Adrenal gland (tissue), 19 donors: ENCODE measurements at places on chromosomes 13 and 19. TPM values are rescaled to one million over a fixed set of nuclear protein-coding genes. Genes with fewer than 3 reads are reported as not detected.

GRCh38 chr13:103104340-103104739, 38.1 kb upstream of the SLC10A2 start:
- H3K4me3 ChIP-seq, result no peak overlapping the region
- H3K27ac ChIP-seq, result no peak overlapping the region
- no peaks in the 10 kb centered on the region for H3K4me1 ChIP-seq
- DNase-seq, result no peak

DNA sequence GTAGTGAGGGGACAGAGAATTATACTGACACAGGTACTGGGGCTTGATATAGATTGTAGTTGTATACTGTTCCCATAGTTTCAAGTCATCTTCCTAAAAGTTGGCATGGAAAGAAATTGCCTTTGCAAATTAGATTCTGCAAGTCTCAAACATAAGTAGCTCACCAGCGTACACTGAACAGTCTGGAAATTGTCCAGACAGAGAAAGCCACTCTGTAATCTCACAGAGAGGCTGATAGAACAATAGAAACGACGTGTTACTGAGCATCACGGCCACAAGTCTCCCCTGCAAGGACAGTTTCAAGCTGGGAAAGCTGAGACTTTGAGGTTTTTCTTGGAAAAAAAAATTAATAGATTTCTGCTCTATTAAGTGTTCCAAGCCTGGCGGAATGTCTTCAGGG, 228.6 kb downstream of the DNAJC15 start:
- H3K4me3 ChIP-seq, result no peak overlapping the region
- no peaks in the 10 kb centered on the region for H3K4me1 ChIP-seq
- no peaks in the 10 kb centered on the region for H3K36me3 ChIP-seq
- no peaks in the 10 kb centered on the region for H3K27me3 ChIP-seq
- H3K27ac ChIP-seq, result no peak overlapping the region

GRCh38 chr13:50236898-50237318, 221.7 kb downstream of the KCNRG start:
- no peak overlapping the region for H3K4me3 ChIP-seq
- no peaks in the 10 kb centered on the region for H3K27me3 ChIP-seq
- DNase-seq, result no peak
- no peak overlapping the region for H3K27ac ChIP-seq

- DNase-seq, result peak; percentile 88
- H3K4me1 ChIP-seq, result peaks cover 51% of the 10 kb centered on the region
- H3K36me3 ChIP-seq, result peaks cover 15% of the 10 kb centered on the region
- H3K27ac ChIP-seq, result peak overlapping the region; percentile 97
These were observed 459 bp downstream of the MIDN start for GRCh38 chr19:1248786-1249297.

GRCh38 chr19:6010107-6010506, 32.2 kb upstream of the RANBP3 start:
- H3K4me1 ChIP-seq, result no peaks in the 10 kb centered on the region
- no peak for DNase-seq
- H3K4me3 ChIP-seq, result no peak overlapping the region
- H3K36me3 ChIP-seq, result no peaks in the 10 kb centered on the region
- H3K27me3 ChIP-seq, result no peaks in the 10 kb centered on the region

- no peaks in the 10 kb centered on the region for H3K36me3 ChIP-seq
- H3K27ac ChIP-seq, result no peak overlapping the region
- DNase-seq, result no peak
- no peaks in the 10 kb centered on the region for H3K27me3 ChIP-seq
- no peak overlapping the region for H3K4me3 ChIP-seq
- no peaks in the 10 kb centered on the region for H3K4me1 ChIP-seq
These were observed 25.2 kb upstream of the CEACAM1 start for GRCh38 chr19:42553292-42554045.

DNA sequence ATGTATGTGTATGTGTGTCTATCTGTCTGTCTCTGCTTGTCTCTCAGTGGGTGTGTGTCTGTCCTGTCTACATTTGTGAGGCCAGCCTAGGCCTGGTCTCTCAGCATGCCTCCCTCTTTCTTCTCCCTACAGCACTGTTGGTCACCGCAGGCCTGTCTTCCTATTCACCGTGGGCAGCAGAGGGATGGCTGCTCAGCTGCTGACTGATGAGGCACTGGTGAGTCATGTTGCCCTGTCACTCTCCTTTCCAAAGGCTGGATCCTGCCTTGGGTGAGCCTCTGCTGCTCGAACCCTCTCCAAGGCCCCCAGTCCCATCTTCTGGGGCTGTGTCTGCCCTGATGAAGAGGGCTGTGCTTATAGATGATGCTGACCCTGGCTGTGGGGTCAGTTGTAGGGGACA, 6.3 kb downstream of the ZNF71 start:
- H3K27ac ChIP-seq, result no peak overlapping the region
- no peak for DNase-seq
- H3K27me3 ChIP-seq, result no peaks in the 10 kb centered on the region
- no peak overlapping the region for H3K4me3 ChIP-seq

DNA sequence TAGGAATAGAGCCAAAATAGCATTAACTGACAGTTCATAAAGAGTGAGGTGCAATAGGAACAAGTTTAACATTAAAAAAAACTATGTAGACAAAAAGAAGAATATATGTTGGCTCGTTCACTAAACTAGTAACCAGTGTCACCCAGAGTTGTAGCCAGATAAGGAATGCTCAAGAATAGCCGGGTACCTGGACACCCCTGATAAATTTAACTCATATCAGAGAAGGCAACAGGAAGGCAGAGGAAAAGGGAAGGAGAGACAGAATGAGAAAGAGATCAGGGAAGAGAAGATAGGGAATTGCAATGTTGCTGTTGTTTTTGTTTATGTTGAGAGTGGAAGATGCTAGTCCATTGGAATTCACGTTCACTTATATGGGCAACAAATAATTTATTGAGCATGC, 31.6 kb upstream of the KATNAL1 start:
- no peak overlapping the region for H3K27ac ChIP-seq
- H3K36me3 ChIP-seq, result no peaks in the 10 kb centered on the region
- no peak for DNase-seq
- H3K4me1 ChIP-seq, result peaks cover 16% of the 10 kb centered on the region

GRCh38 chr13:83905641-83906040, 23.4 kb upstream of the SLITRK1 start:
- H3K4me3 ChIP-seq, result no peak overlapping the region
- no peaks in the 10 kb centered on the region for H3K36me3 ChIP-seq
- H3K4me1 ChIP-seq, result no peaks in the 10 kb centered on the region

- no peak overlapping the region for H3K4me3 ChIP-seq
- no peak overlapping the region for H3K27ac ChIP-seq
- no peaks in the 10 kb centered on the region for H3K36me3 ChIP-seq
- DNase-seq, result no peak
- H3K27me3 ChIP-seq, result no peaks in the 10 kb centered on the region
- H3K4me1 ChIP-seq, result no peaks in the 10 kb centered on the region
These were observed 12.3 kb upstream of the INTS6 start for GRCh38 chr13:51465124-51465523.

DNA sequence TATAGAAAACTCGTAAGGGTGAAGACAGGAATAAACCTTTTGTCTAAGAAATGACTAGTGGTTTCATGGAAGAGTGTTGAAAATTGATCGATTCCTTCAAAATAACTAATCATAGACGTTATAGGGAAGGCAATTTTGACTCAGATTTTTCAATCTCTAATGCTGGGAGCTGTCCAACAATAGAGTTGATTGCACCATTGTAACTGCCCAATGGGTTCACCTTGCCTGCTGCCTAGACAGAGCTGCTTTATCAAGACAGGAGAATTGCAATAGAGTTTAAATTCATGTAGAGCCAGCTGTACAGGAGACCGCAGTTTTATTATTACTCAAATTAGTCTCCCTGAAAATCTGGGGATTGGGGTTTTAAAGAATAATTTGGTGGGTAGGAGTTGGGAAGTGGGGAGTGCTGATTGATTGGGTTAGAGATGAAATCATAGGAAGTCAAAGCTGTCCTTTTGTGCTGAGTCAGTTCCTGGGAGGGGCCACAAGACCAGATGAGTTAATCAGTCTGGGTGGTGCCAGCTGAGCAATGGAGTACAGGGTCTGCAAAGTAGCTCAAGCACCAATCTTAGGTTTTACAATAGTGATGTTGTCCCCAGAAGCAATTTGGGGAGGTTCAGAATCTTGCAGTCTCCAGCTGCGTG, 16.8 kb upstream of the ADGRE2 start:
- no peaks in the 10 kb centered on the region for H3K27me3 ChIP-seq
- no peaks in the 10 kb centered on the region for H3K4me1 ChIP-seq
- H3K36me3 ChIP-seq, result no peaks in the 10 kb centered on the region

GRCh38 chr13:110885966-110886869, 28.7 kb downstream of the ANKRD10 start:
- no peak overlapping the region for H3K27ac ChIP-seq
- H3K4me3 ChIP-seq, result no peak overlapping the region
- no peaks in the 10 kb centered on the region for H3K4me1 ChIP-seq
- H3K27me3 ChIP-seq, result no peaks in the 10 kb centered on the region
- H3K36me3 ChIP-seq, result no peaks in the 10 kb centered on the region

DNA sequence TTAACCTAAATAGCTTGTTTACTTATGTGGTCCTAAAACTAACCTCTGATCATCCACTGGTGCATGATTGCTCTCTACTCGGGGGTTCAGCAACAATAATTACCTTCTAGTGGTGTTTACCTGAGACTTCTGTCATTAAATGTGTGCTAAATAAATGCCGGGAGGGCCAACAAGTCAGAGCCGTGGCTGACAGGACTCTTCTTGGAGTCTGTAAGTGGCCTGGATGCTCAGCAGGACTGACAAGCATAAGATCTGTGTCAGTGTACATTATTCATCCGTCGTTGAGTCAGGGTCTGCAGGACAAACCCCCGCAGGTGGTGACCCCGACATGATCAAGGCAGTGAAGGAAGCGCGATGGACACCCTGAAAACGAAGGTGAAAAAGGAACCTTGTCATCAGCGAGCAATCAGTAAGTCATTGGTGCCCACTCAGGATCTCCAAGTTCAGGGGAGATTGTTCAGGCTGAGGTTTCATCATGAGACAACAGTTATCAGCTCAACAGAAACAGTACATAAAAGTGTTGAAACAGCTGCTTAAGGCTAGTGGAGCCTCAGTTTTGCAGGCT, 1466.9 kb downstream of the UQCRFS1 start:
- no peak overlapping the region for H3K4me3 ChIP-seq
- DNase-seq, result peak; percentile 37
- no peak overlapping the region for H3K27ac ChIP-seq
- no peaks in the 10 kb centered on the region for H3K27me3 ChIP-seq

DNA sequence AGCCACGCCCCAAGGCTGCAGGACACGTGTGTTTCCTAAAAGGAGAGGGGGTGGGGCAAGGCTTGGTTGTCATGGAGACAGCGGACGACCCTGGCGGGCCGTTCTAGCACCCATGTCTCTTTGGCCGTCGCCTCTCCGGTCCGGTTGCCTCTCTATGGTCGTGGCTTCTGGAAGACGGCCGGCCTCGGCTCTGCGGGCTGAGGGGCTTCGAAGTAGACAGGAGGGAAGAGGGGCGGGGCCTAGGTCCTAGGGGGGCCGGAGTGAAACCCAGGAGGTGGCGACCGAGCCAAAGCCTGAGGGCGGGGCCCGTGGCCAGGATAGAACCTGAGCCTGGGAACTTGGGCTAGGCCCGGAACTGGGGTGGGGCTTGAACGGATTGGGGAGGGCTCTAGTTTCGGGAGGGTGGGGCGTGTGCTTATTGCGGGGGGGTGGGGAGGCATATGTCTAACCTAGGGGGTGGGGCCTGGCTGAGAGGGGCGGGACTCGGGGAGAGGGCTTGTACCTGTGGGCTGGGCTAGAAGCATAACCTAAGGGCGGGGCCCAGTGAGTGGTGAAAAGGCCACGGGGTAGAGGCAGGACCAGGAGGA, 750 bp upstream of the SLC27A1 start:
- peaks cover 37% of the 10 kb centered on the region for H3K4me1 ChIP-seq
- DNase-seq, result peak; percentile 99
- H3K27me3 ChIP-seq, result no peaks in the 10 kb centered on the region
- no peaks in the 10 kb centered on the region for H3K36me3 ChIP-seq
- H3K4me3 ChIP-seq, result peak overlapping the region; percentile 27

GRCh38 chr13:87878706-87879105, 207.5 kb downstream of the SLITRK5 start:
- no peak overlapping the region for H3K4me3 ChIP-seq
- no peak overlapping the region for H3K27ac ChIP-seq
- DNase-seq, result no peak
- no peaks in the 10 kb centered on the region for H3K27me3 ChIP-seq
- H3K4me1 ChIP-seq, result no peaks in the 10 kb centered on the region

DNA sequence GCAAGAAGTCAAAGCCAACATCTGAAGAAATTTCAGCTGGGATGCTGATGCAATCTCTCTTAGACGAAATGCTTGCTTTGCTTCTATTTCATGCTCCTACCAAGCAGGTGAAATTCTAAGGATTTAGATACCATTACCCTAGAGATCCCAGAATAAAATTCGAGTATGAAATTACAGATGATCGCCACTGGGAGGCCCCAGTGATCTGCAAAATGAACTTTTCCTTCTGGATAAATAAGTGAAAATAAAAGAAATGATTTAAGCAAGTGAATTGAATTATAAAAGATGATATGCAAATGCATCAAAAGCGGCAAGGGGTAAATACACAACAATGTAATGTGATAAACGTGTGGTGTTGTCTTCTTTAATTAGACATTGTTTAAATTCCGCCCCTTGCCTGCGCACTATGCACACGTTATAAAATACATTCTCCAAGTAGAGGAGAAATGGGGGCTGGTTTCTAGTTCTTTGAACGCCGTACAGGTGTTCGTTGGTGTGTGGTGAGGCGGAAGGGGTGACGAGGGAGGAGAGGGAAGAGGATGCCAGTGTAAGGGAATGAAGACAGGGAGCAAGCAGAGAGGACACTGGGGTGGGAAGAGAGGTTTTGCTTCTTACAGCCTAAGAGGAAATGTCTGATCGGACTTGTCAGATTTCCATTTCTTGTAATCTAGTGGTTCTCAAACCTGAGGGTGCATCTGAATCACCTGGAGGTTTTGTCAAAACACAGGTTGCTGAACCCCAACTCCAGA, 58.0 kb downstream of the ERCC5 start:
- no peak overlapping the region for H3K27ac ChIP-seq
- no peak for DNase-seq
- no peaks in the 10 kb centered on the region for H3K36me3 ChIP-seq
- H3K27me3 ChIP-seq, result peaks cover 4% of the 10 kb centered on the region
- H3K4me1 ChIP-seq, result no peaks in the 10 kb centered on the region

GRCh38 chr13:39035204-39035603, 2.7 kb downstream of the PROSER1 start:
- H3K27ac ChIP-seq, result no peak overlapping the region
- H3K4me3 ChIP-seq, result peak overlapping the region; percentile 87
- DNase-seq, result no peak
- no peaks in the 10 kb centered on the region for H3K27me3 ChIP-seq
- peaks cover 15% of the 10 kb centered on the region for H3K4me1 ChIP-seq

GPR4 gene
- 7.8 TPM for total RNA-seq

CELF5 gene
- not detected for total RNA-seq

GNG8 gene
- total RNA-seq, result not detected

TUBA3C gene
- not detected for total RNA-seq

GPR12 gene
- total RNA-seq, result not detected

ZIC5 gene
- not detected for total RNA-seq

PSG11 gene
- total RNA-seq, result not detected

PCP2 gene
- not detected for total RNA-seq
